HT1080 (cell line): ENCODE measurements at places on chromosomes 1 and 21. TPM values are rescaled to one million over a fixed set of nuclear protein-coding genes. Genes with fewer than 3 reads are reported as not detected.

GRCh38 chr21:41210426-41211059 lies 42.6 kb downstream of the BACE2 start:
- DNase-seq: no peak

DNA sequence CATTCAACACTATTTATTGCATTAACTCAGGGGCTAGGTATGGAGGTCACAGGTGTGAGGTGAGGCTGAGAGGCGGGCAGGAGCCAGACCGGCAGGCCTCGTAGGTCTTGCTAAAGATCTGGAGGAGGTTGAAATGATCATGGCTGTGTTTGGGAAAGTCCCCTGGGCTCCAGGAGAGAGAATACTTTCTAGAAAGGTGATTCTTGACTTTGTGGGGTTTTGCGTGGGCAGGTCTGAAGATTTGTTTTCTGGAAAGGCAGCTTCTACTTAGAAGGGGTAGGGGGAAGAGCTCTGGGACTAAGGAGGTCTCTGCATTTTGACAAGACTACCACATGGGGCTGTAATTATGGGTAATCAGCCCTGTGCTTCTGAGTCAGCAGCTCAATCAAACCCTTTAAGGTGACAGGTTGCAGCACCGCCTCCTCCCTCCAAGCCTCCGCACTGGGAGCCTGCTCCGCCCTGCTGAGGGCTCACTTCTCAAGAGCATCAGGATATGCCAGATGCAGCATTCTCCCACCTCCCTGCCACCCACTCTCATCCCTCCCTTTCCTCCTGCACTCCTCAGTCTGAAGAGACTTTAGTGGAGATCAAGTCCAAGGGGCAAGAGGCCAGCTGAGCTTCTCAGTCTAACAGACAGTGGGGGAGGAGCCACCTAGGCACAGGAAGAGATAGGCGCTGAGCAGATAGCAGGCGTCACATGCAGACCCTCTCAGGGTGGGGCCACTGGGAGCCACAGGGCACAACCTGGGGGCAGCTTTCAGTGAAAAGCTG lies 30.5 kb downstream of the SLC30A1 start:
- DNase-seq: no peak

Gene ALX3
- not detected in 2 replicates for total RNA-seq

Gene NPHS2
- not detected in 2 replicates for total RNA-seq

- no peak for DNase-seq
These were observed 980 bp upstream of the AHCYL1 start for GRCh38 chr1:109983380-109984189.

DNA sequence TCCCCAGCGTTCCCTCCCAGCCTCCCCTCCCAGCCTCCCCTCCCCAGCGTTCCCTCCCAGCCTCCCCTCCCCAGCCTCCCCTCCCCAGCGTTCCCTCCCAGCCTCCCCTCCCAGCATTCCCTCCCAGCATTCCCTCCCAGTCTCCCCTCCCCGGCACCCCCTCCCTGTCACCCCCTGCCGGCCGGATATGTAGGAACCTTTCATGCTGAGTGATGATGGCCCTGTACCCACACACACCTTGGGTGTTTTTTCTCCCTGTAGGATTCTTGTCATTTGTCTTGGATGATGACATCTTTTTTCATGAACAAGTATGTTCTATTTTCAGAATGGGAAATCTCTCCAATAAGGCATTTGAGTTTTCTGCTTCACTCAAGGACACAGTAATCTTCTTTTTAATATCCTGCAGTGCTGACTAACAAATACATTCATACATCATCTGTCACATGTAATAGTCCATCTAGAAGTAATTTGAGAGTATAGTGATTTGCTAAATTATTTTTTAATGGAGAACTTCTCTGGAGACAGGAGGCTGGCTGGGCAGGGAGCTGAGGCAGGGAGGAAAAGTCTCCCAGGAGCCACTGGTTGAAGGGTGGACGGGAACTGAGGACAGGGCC lies 19.5 kb downstream of the FTCD start:
- DNase-seq: no peak

GRCh38 chr1:33128781-33129180 lies 47.8 kb downstream of the AZIN2 start:
- no peak for DNase-seq

- peak; percentile 45 for DNase-seq
These were observed 19.7 kb downstream of the ACBD6 start for GRCh38 chr1:180482425-180483275.

GRCh38 chr21:32562915-32563314 lies 22.4 kb downstream of the TCP10L start:
- no peak for DNase-seq

Gene S100A1
- total RNA-seq: 0.17 TPM in 1 of 2 replicates, not detected in the other

Gene DLGAP3
- 0.05 and 0.13 TPM in 2 replicates for total RNA-seq

GRCh38 chr1:204649721-204650521 lies 35.6 kb downstream of the LRRN2 start:
- DNase-seq: no peak

DNA sequence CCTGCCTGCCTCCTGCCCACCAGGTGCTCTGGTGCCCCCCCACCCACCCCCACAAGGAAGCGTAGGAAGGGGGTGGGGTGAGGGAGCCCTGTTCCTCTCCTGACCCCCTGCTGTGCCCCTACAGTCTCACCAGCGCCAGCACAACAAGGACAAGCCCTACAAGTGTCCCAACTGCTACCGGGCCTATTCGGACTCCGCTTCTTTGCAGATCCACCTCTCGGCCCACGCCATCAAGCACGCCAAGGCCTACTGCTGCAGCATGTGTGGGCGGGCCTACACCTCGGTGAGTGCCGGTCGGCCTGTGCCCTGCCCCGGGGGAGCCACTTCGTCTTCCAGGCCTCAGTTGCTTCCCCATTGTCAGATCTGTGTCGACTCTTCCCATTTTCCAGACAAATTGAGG lies 25.9 kb downstream of the A3GALT2 start:
- DNase-seq: no peak

GRCh38 chr1:221644145-221644448 lies 97.8 kb downstream of the DUSP10 start:
- no peak for DNase-seq

- no peak for DNase-seq
These were observed 200.0 kb downstream of the PTPRU start for GRCh38 chr1:29436181-29436785.

DNA sequence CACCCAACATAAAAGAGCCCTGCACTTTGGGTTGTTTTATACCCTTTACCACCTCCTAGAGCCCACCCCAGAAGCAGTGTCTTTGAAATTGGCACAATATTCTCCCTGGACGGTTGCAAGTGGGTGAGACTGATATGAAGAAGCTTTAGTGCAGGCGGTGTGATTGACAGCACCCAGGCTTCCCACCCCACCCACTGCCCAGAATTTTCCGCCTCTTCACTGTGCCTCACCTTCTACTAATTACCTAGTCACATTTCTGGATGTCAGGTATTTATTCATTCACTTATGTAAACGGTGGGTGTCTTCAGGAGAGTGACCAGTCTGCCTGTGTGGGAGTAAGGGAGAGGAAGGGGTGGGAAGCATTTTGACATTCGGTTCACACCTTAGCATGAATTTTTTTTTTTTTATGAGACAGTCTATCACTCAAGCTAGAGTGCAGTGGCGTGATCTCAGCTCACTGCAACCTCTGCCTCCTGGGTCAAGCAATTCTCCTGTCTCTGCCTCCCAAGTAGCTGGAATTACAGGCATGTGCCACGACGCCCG lies 1.7 kb upstream of the FAM89A start:
- no peak for DNase-seq

Gene FNDC5
- 1.4 TPM in 1 of 2 replicates, not detected in the other for total RNA-seq

DNA sequence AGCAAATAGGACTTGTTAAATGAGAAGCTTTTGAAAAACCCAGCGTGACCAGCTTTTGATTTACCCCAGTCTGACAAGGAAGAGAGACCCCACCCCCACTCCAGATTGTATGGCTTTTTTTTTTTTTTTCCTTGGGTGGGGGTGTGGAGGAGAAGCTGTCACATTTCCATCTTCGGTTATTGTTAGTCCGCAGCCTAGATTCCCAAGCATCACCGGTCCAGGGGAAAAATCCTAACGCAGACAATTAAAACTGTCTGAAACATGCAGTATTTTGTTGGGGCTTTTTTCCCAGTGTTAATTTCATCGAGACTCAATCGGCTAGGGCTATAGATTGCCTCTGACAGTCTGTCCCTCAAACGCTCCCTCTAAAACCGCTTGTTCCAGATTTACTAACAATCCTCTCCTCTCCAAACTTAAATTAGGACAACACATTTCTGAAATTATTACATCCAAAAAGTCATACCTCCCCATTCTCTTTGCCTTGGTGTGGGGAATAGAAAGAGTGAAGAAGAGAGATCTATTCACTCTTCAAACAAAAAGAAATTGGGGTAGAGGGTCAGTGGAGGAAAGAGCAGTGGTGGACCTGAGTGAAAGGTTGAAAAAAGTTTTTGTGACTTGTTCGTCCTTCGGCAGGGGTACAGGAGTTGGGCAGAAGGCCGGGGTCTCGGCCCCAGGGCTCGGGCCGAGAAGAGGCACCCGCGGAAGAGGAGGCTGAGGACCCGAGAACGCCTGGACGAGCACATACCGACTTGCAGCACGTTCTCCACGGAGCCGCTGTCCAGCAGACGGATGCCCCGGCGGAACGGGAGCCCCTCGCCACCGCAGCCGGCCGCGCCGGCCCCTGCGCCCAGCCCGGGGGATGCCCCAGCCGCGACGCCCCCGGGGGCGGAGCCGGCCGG lies 1.1 kb downstream of the ZSWIM5 start:
- DNase-seq: no peak

Gene FGR
- total RNA-seq: not detected in 2 replicates

Gene ARMH1
- not detected in 2 replicates for total RNA-seq

Gene RPS6KC1
- 17.4 and 18.2 TPM in 2 replicates for total RNA-seq

GRCh38 chr1:204975568-204976235 lies 67.3 kb upstream of the CNTN2 start:
- peak; percentile 40 for DNase-seq

GRCh38 chr1:12153181-12153785 lies 13.5 kb upstream of the TNFRSF1B start:
- DNase-seq: peak; percentile 61

DNA sequence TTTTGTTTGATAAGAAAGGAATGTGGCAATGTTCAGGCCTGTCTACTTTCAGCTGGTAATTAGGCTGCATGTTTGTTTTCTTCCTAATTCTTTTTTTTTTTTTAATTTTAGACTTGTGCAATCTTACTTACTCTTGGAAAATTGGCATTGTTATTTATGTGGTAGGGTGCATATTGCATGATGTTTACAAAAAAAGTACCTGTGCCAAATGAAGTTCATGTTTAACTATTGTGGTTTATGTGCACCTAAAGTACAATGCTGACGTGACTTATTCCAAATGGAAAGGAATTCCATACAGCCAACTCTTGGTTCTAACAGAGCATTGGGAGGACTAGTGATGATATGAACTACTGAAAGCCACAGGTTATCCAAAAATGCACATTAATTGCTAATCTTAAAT lies 51.0 kb downstream of the KCNK2 start:
- no peak for DNase-seq

- no peak for DNase-seq
These were observed 152.7 kb downstream of the CHRM3 start for GRCh38 chr1:239539051-239539450.

DNA sequence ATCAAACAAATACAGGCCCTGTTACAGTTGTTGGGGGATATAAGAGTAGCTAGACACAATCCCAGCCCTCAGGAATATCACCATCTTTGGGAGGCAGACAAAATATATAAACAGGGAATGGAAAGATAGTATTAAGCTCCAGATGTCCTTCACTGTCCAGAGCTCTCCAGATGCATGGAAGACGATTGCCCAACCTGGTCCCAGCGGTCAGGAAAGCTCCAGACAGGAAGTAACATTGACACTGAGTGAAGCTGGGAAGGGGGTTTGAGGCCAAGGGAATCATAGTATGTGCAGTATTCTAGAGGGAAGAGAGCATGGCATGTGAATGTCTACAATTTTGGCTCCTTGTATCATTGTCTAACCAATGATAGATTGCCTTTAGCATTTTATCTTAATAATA lies 173.9 kb upstream of the HOOK1 start:
- no peak for DNase-seq

Gene SMG5
- total RNA-seq: 94.1 and 95.9 TPM in 2 replicates

DNA sequence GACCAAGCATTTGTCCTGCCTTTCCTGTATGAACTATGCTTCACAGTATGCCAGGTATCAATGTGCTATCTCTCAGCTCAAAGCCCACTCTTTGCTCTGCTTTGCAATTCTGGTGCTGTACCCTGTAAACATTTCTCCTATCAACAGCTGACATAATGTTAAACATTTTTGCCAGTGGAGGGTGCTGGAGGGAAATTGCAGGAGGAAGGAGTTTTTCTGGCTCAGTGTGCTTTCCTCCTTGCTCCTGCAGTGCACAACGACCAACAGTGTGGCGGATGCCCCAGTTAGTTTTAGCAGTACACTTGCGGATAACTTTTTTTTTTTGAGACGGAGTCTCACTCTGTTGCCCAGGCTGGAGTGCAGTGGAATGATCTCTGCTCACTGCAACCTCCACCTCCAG lies 67.1 kb upstream of the PTGFRN start:
- DNase-seq: no peak

GRCh38 chr1:184247671-184248070 lies 139.2 kb upstream of the C1orf21 start:
- DNase-seq: no peak

GRCh38 chr1:3261007-3261968 lies 192.3 kb downstream of the PRDM16 start:
- no peak for DNase-seq

- DNase-seq: no peak
These were observed 156.9 kb upstream of the TIAM1 start for GRCh38 chr21:31500982-31501381.

- peak; percentile 9 for DNase-seq
These were observed 127.1 kb upstream of the CACYBP start for GRCh38 chr1:174872615-174873058.

Gene KPRP
- not detected in 2 replicates for total RNA-seq

GRCh38 chr1:6473974-6474814 lies 8.2 kb upstream of the TNFRSF25 start:
- no peak for DNase-seq

DNA sequence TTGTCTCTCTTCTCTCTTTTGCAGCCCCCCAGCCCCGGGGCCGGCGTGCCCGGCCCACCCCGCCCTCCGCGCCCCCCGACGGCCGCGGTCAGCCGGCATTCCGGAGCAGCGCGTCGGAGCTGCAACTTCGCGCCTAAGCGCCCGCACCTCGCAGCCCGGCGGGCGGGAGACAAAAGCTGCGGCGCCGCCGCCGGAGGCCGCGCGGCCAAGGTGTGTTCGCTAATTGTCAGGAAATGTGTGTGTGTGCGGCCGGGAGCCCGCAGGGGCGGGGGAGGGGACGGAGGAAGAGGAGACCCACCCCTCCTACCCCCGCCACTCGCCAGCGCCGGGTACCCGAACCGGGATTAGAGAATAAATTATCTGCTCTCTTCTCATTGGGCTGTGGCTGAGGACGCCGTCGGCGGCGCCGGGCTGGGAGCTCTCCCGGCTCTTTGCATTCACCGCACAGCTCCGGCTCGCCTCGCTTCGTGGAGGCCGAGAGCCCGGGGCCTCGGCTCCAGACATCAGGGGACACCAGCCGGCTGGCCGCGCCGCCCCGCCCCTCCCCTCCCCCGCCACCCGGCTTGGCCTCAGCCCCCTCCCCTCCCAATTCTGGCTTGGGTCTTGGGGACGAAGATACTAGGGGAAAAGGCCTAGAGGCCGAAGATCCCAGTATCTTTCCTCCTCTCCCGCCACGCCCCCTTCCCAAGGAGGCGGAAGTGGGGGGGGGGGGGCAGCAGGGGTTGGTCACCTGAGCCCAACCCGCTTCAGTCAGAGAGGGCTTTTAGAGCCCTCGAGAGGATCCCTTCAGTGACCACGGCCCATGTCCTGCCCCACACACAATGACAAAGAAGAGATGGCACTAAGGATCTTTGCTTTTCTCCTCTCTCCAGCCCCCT lies 1.3 kb upstream of the BLACAT1 start:
- no peak for DNase-seq

GRCh38 chr1:21590126-21590880 lies 78.9 kb downstream of the RAP1GAP start:
- DNase-seq: no peak

- DNase-seq: no peak
These were observed 183.9 kb upstream of the NFIA start for GRCh38 chr1:60898413-60898812.
